NCI-H2029 treated with DMSO at 0.1 percent for 48 hours (cell line): ENCODE measurements at places on chromosomes 7 and 10.

DNA sequence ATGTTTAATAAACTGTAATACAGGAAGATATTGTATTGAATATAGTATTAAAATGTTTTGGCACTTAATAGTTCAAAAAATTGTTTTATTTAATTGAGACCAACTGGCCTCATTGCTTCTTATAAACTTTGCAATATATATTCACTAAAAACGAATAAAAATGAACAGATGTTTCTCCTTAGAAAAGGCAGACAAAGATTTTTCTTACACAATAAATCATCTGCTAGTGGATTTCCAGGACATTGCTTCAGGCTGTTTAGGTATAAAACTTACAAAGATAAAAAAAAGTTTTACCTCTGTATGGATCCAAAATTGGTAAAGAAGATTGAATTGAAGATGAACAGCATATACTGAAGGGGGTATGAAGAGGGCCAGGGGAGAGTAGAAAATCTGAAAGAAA, 143.6 kb downstream of the AGMO start:
- no peak for DNase-seq

GRCh38 chr10:114481055-114481454, 76.8 kb upstream of the AFAP1L2 start:
- DNase-seq = no peak

- DNase-seq = no peak
Observed at GRCh38 chr10:118412932-118413331, 70.8 kb upstream of the FAM204A start.

GRCh38 chr10:102834143-102834542, 3.1 kb downstream of the CYP17A1 start:
- DNase-seq = no peak

DNA sequence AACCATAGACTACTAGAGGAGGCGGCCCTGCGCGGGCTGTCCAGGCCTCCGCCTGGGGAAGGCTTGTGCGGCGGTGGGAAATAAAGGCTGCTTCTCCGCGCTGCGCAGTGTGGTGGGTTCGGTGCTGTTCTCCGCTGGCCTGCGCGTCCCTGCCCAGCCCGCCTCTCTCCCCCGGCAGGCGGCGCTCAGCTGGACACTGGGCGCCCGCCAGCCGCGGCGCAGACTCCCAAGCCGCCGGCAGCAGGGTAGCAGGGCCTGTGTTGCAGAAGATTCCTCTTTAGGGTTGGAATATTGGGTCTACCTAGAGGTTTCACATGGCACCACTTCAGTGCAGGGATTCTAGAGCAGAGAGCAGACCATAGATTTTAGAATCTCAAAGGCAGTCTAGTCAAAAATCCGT, 66.1 kb upstream of the ZPBP start:
- DNase-seq = no peak

DNA sequence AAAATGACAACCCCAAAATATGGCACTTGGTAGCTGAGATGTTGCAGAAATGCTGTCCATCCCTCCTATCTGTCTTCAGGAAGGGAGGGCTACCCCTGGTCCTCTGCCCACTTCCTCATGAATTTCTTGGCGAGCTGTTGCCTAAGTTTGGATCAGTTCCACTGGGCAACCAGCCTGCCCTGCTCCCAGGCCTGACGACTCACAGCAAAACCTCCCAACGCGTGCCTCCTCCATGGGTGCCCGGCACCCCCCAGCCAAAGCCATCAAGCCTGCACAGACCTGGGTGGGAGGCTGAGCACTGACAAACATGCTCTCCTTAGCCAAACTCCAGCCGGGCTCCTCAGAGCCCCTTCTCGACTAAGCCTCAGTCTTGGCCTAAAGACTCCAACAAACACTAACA, 8.9 kb downstream of the VSTM4 start:
- no peak for DNase-seq

DNA sequence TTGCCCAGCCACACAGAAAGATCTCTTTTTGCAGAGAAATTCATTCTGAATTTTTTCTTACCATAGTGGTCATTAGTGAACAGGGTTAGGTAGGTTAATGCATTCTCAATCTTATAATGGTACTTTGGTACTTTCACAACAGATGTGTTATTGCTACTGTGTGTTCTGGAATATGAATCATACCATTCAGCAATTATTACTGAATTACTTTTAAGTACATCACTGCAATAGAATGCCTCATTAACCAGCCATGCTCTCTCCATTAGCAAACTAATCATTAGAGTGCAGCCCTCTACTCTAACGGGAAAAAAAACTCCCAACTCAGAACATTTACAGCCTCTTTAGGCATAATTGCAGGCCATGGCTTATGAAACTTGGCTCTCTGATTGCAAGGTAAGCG, 102.1 kb downstream of the DOCK4 start:
- DNase-seq = no peak

DNA sequence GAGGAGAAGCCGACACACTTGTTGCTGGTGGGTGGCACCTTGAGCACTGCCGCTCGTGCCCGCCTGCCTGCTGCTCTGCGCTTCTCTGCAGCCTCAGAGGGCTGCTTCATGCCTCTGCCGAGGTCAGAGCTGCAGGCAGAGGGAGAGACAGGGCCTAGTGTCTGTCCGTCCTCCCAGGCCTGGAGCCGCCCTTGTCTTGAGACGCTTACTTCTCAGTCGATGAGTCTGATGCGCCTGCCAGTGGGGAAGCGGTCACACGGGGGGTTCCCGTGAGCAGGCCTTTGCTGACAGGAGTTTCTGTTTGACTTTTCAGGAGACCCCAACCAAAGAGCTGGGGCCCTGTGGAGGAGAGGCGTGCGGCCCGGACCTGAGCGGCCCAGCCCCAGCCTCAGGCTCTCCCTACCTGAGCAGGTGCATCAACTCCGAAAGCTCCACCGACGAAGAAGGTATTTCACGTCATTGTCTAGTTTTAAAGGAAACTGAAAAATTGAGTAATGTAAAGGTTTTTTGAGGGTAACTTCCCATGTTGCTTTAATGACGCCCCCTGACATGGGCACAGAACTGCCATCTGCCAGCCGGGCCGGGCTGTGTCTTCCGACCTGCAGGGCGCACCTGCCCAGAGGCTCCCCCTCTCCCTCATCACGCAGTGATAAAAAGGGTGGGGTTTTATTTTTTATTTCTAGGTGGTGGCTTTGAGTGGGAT, 7.8 kb upstream of the BHLHA15 start:
- DNase-seq = no peak
